ENCODE measurements at places on chromosomes 12 and 14.

DNA sequence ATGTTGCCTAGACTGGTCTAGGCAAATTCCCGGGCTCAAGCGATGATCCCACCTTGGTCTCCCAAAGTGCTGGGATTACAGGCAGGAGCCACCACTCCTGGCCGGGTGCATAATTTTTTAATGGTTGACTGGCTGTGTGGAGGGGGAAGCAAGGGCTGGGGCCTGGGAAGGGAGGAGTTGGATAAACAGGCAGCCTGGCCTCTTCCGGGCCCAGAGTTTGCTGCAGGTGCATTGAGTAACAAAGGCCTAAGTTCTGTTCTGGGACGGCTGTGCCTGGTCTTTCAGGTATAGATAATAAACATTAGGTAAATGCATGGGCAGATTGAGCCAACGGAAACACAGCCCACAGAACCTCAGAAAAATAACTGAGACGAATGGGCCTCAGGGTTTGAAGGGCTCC is 191.3 kb upstream of the TBX3 start:
- no peak for DNase-seq

GRCh38 chr14:50813544-50813863 is 17.5 kb downstream of the NIN start:
- DNase-seq, result no peak

- DNase-seq, result no peak
Observed at GRCh38 chr14:54577494-54577893, 10.6 kb downstream of the SAMD4A start.

GRCh38 chr12:97907504-97907903 is 444.9 kb downstream of the RMST start:
- DNase-seq, result no peak

GRCh38 chr12:108728820-108729611 is 2.3 kb downstream of the CORO1C start:
- DNase-seq, result no peak
